ENCODE measurements at places on chromosomes 13 and 19.

DNA sequence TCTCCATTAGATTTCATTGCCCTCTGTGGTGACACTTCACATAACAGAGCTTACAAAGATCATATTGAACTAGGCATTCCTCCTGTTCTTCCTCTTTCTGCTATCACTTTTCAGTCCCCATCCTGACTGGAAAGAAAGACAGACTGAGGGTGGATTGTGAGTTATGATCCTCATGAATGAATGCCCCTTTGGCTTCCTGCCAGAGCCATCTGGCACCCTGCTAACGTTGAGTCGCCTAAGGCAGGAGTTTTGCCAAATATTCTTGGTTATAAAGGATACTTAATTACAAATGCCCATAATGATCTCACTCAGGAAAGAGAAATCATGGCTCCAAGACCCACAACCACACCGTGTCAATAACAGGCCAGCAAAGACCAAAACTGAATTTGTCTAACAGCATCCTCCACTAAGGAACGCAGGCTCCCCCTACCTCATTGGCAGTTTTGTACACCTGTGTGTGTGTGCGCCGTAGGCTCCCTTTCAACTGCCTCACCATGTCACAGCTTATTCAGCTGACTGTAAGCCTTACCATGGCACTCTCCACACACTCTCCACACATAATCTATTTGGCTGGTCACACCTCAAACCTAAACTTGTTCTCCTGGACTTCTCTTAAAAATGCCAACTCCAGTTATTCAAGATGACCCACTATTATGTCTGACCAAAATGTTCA lies 15.5 kb downstream of the ZNF211 start:
- peaks cover 40% of the 10 kb centered on the region for H3K36me3 ChIP-seq
- no peak for DNase-seq
- peaks cover 10% of the 10 kb centered on the region for H3K27me3 ChIP-seq
- peaks cover 7% of the 10 kb centered on the region for H3K4me1 ChIP-seq

DNA sequence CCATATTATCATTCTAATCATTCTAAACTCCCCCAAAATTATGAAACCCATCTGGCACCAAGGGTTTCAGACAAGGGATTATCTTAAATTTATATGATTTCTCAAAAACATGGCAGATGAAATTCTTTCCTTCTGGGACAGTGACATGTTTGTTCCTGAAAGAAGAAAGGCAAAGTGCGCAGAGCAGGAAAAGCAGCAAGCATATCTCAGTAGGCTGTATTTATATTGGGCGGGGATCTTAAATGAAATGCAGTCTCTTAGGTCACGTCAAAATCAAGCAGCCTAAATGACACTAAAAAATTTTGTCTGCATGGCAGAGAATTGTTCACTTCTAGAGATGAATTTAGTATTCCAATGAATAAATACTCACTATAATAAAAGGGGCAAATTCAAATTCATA lies 49.3 kb downstream of the RCBTB2 start:
- H3K27ac ChIP-seq, result no peak overlapping the region
- peaks cover 19% of the 10 kb centered on the region for H3K4me1 ChIP-seq
- peaks cover 30% of the 10 kb centered on the region for H3K36me3 ChIP-seq

- H3K27me3 ChIP-seq, result no peaks in the 10 kb centered on the region
- peaks cover 80% of the 10 kb centered on the region for H3K4me1 ChIP-seq
- DNase-seq, result no peak
- H3K27ac ChIP-seq, result peak overlapping the region; percentile 95
- no peak overlapping the region for H3K4me3 ChIP-seq
- peaks cover 12% of the 10 kb centered on the region for H3K36me3 ChIP-seq
Measured at GRCh38 chr19:39939556-39939955, 5.1 kb upstream of the FCGBP start.

DNA sequence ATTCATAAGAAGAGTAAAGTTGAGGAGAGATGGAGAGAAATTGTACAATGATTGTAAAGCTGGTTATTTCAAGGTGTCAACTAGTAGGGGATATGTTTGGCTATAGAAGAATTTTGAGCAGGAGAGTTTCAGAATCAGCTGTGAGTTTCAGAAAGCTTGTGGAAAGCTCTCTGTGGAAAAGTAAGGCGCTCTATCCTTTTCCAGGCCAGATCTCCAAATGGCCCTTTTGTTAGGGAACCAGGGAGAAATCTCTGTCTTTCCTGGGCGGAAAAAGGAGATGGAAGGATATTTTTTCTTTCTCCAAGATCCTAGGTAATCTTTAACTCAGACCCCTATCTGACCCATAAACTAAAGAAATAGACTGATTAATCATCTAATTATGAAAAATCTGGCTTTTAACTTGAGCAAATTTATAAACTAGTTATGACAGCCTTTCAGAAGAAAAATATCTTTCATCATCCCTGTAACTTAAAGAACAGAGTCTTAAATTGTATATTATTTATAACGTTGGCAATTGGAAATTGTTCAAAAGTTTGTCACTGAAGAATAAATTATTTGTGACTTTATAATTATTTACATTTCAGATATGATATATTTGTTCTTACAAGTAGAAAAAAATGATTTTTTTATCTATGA lies 34.5 kb downstream of the SPRY2 start:
- H3K4me3 ChIP-seq, result peak overlapping the region; percentile 47
- H3K27ac ChIP-seq, result no peak overlapping the region
- DNase-seq, result no peak

- H3K27ac ChIP-seq, result no peak overlapping the region
- H3K4me3 ChIP-seq, result no peak overlapping the region
- no peak for DNase-seq
- no peaks in the 10 kb centered on the region for H3K27me3 ChIP-seq
- H3K4me1 ChIP-seq, result no peaks in the 10 kb centered on the region
- no peaks in the 10 kb centered on the region for H3K36me3 ChIP-seq
Measured at GRCh38 chr13:39200249-39200910, 162.1 kb downstream of the NHLRC3 start.

DNA sequence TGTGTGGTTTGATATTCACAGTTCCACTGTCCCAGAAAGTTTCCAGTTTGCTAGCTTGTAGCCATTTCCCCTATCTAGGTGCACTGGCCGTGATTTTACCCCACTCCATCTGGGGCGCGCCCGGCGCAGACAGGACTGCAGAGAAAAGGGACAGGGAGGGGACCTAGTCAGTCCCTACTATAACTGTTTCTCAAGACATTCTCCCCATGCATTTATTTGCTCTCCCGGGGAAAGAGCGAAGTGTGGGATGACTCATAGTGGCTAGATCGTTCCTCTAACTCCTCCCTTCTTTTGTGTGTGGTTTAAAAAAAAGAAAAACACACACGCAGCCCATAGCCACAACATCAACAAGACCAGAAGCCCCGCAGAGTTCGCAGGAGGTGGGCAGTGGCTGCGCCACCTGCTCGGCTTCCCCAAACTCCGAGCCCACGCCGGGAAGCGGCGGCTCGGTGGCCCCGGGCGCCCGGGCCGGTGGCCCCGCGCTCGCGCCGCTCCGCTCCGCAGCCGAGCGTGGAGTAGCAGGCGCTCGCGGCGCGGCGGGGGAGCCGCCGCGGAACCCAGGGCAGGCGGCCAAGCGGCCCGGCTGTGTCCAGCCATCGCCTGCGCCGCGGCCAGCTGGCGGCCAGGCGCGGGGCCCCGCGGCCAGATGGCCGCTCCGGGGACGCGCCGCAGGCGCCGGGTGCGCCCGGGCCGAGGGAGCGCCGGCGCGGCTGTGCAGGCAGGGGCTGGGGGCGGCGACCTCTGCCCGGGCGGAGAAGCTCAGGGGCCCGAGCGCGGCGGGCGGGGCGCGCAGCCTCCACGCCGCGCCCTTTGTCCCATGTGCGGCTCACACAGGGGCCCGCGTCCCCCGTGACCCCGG lies 653 bp downstream of the TMTC4 start:
- H3K4me3 ChIP-seq, result peak overlapping the region; percentile 95
- H3K27ac ChIP-seq, result peak overlapping the region; percentile 77
- peaks cover 29% of the 10 kb centered on the region for H3K4me1 ChIP-seq
- H3K27me3 ChIP-seq, result peaks cover 6% of the 10 kb centered on the region

GRCh38 chr13:62049992-62050391 lies 634.3 kb upstream of the PCDH20 start:
- no peak overlapping the region for H3K27ac ChIP-seq
- no peaks in the 10 kb centered on the region for H3K27me3 ChIP-seq
- no peak overlapping the region for H3K4me3 ChIP-seq
- H3K36me3 ChIP-seq, result peaks cover 8% of the 10 kb centered on the region
- no peaks in the 10 kb centered on the region for H3K4me1 ChIP-seq

GRCh38 chr13:36067746-36068381 lies 63.3 kb downstream of the DCLK1 start:
- no peaks in the 10 kb centered on the region for H3K36me3 ChIP-seq
- no peak for DNase-seq
- no peaks in the 10 kb centered on the region for H3K4me1 ChIP-seq
- no peak overlapping the region for H3K4me3 ChIP-seq

- H3K27ac ChIP-seq, result no peak overlapping the region
- no peak overlapping the region for H3K4me3 ChIP-seq
- no peaks in the 10 kb centered on the region for H3K27me3 ChIP-seq
- H3K4me1 ChIP-seq, result no peaks in the 10 kb centered on the region
Measured at GRCh38 chr13:64293923-64294322, 2878.3 kb upstream of the PCDH20 start.

DNA sequence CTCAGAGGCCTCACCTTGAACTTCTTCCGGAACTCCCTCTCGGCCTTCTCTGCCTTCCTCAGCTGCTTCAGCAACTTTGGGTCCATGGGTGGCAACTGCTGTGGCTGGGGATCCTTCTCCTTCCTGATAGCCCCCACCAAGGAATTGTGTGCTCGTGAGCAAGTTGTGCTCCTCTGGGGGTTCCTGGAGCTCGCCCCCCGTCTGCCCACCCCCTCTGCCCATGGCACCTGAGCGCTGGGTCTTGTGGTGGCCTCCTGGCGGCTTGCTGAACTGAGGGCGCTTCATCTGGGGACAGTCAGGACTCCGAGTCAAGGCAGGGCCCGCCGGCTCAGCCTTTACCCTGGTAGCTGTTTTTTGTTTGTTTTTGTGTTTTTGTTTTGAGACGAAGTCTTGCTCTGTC lies 11.6 kb downstream of the PRAM1 start:
- H3K27me3 ChIP-seq, result no peaks in the 10 kb centered on the region
- H3K36me3 ChIP-seq, result peaks cover 6% of the 10 kb centered on the region
- no peak for DNase-seq
- H3K27ac ChIP-seq, result peak overlapping the region; percentile 16
- H3K4me3 ChIP-seq, result no peak overlapping the region
- H3K4me1 ChIP-seq, result peaks cover 26% of the 10 kb centered on the region

DNA sequence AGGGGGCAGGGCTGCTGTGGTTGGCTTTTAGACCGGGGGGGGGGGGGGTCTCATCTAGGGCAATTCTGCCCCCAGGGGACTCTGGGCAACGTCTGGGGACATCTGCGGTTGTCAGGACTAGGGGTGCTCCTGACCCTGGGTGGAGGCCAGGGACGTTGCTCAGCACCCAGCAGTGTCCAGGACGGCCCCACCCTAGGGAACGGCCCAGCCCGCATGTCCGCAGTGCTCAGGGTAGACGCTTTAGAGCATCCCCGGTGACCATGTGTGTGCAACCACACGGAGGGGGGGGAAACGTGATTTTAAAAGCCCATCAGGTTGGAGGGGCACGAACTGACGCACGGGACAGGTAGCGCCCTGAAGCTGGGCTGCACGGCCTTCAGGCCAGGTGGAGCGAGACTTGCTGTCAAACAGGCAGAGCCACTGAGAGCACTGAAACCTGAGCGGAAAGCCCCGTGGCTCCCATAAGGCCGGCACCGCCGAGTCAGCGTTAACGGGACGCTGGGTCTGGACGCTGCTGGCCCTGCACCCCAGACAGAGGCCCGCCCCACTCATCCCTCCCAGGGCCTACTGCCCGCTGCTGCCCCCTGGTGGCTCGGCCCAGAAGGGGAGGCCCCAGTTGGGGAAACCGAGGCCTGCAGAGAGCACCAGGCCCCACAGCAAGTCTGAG lies 8.3 kb downstream of the CACTIN start:
- no peak overlapping the region for H3K27ac ChIP-seq
- no peak for DNase-seq
- no peaks in the 10 kb centered on the region for H3K36me3 ChIP-seq
- no peaks in the 10 kb centered on the region for H3K27me3 ChIP-seq
- no peaks in the 10 kb centered on the region for H3K4me1 ChIP-seq

GRCh38 chr13:23703246-23703860 lies 133.1 kb downstream of the TNFRSF19 start:
- H3K27me3 ChIP-seq, result no peaks in the 10 kb centered on the region
- H3K4me3 ChIP-seq, result no peak overlapping the region
- no peaks in the 10 kb centered on the region for H3K4me1 ChIP-seq
- no peak overlapping the region for H3K27ac ChIP-seq
- no peaks in the 10 kb centered on the region for H3K36me3 ChIP-seq

- DNase-seq, result no peak
- H3K4me1 ChIP-seq, result peaks cover 6% of the 10 kb centered on the region
Measured at GRCh38 chr13:30863796-30864195, 42.3 kb upstream of the MEDAG start.

- H3K36me3 ChIP-seq, result peaks cover 10% of the 10 kb centered on the region
- peak within 1 kb of the TSS; percentile 92 for H3K27ac ChIP-seq
- no peak for DNase-seq
- H3K4me3 ChIP-seq, result peak within 1 kb of the TSS; percentile 92
Measured at GRCh38 chr19:45404557-45405434, at the start of gene PPP1R13L. Gene PPP1R13L (minus strand): TSS chr19:45405069. CDS start chr19:45398318, 6,751 bp downstream.

DNA sequence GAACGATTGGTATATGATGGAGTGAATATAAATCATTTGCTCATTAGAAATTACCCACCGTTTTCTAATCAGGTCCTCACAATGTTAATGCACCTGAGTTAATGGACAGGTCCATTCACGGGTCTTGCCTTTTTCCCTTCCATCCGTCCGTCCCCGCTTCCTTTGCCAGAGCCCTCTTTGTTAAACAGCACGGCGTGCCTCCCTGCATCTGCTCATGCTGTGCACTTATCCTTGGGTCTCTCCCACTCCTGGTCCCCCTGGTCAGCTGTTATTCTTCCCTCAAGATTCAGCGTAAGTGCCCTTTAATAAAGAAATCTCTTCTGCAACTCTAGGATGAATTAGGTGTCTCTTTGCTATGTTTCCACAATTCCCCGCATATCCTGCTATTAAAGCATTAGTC lies 324.5 kb downstream of the DNAJC15 start:
- no peak overlapping the region for H3K4me3 ChIP-seq
- no peaks in the 10 kb centered on the region for H3K36me3 ChIP-seq
- no peak for DNase-seq
- no peaks in the 10 kb centered on the region for H3K4me1 ChIP-seq
- no peak overlapping the region for H3K27ac ChIP-seq

DNA sequence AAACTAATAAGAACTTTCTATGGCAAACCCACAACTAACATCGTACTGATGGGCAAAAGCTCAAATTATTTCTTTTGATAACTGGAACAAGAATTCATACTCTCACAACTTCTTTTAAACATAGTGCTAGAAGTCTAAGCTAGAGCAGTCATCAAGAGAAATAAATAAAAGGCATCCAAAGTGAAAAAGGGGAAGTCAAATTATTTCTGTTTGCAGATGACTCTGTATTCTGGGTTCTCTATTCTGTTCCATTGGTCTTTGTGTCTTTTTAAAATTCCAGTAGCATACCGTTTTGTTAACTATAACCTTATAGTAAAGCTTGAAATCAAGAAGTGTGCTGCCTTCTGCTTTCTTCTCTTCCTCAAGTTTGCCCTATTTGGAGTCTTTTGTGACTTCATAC lies 1215.9 kb downstream of the UQCRFS1 start:
- no peak overlapping the region for H3K27ac ChIP-seq
- no peaks in the 10 kb centered on the region for H3K4me1 ChIP-seq
- peaks cover 10% of the 10 kb centered on the region for H3K27me3 ChIP-seq

All from natural killer cell treated with Interleukin-12 subunit alpha and Interleukin-12 subunit beta and Interleukin-15 and Interleukin-18, amount 100 ng/mL, for 72 hours (primary cell).